ENCODE measurements at places on chromosomes 3 and 15. TPM values are rescaled to one million over a fixed set of nuclear protein-coding genes. Genes with fewer than 3 reads are reported as not detected.

GRCh38 chr15:32784581-32784980 lies 66.8 kb downstream of the GREM1 start:
- no peak for DNase-seq

- DNase-seq = no peak
These were observed 281.0 kb upstream of the TBL1XR1 start for GRCh38 chr3:177478170-177478867.

DNA sequence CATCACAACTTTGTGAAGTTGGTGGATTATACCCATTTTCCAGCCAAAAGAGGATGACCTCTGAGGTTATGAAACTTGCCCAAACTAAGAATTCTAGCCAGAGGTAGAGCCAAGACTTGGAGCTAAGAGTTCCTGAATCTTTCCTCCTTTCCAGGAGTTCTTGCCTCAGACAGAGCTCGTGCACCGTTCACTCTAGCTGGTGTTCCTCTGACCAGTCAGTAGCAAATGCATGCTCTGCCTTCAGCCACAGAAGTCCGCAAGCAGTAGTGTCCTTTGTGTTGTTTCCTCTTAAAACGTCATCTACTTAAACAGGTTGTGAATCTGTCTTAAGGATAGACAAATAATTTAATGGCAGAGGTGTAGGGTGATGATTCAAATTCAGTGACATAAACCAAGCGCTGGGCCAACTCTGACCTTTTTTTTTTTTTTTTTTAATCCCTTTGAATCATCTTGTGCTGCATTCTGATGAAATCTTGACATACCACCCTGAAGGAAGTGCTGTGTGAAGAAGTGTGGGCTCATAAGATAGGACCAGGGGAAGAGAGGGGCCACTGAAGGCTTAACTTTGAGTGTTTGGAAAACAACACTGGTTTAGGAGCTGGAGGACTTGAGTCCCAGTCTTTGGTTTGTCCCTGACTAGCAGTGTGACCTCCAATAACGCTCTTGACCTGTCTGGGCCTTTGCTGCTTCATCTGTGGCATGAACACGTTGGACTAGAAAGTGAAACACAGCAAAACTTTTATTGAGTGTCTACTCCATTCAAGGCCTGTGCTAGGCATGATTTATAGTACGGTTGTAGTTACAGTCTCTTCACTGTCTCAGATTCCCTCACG lies 53.4 kb downstream of the ITPR1 start:
- no peak for DNase-seq

GRCh38 chr15:40296561-40297230 lies 11.0 kb downstream of the PLCB2 start:
- no peak for DNase-seq

DNA sequence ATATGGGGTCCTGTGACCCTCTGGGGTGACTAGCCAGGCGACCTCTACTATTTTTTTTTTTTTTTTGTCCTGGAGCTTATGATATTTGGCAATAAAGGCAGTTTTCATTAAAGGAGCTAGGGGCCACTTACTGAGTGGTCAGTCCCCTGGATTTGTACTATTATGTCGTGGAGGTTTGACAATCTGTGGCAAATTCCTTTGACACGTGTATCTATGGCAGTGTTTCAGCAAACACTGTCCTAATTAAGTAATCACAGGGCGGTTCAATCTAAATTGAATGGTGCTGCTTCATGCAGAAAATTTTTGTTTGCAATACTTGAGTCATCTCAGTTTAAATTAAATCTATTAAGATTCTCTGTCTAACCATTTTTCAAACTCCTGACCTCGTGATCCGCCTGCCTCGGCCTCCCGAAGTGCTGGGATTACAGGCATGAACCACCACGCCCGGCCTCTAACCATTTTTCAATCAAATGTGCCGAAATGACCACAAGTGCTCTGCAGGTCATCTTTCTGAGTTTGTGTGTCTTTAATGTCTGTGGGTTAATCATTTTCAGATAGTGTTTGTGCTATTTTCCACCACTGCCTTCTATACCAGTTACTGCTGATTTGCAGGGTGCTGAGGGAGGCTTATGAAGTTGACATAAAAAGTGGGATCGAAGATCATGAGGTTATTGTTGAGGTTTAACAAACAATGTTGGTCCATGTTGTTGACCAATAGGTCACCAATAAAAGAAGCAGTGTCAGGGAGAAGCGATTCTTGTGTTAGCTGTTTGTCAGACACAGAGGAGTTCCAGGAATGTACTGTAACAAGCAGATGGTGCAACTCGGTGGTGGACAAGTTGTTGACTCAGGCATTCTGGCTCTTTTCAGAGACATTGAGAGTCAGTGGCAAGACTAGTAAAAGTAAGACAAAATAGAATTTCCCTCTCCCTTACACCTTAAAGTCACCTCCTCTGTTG lies 18.6 kb upstream of the SLC2A2 start:
- DNase-seq = no peak

DNA sequence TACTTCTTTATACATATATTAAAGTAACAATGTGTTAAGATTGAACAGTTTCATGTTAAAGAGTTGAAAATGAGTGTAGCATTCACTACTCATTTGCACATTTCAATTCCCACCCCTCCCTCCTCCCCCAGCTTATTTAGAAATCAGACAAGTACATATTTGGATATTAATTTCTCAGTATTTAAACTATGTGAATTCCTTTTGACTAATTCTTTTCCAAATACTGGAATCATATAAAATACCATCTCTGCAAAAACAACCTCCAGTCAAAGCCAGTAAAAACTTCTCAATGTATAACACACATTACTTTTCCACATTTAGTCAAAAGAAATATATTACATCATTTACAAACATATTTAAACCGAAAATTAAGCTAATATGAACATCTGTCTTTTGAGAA lies 25.5 kb upstream of the SHC4 start:
- DNase-seq = no peak

DNA sequence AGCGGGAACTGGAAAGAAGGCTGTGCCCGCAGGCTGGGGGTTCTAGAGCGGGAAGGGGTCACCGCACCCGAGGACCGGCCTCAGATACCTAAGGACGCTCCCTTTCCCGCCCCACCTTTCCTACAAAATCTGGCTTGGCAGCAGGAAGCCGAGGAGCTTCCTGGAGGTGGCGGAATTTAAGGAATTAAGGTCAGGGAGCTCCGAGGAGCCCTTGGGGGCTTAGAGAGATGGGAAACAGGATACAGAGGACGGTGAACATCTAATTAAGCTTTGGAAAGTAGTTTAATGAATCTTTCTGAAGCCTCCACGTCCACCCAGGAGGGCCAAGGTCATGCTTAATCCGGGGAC lies 507 bp upstream of the AP3B2 start:
- DNase-seq = no peak

GRCh38 chr3:72123908-72124441 lies 339.0 kb upstream of the PROK2 start:
- DNase-seq = no peak

DNA sequence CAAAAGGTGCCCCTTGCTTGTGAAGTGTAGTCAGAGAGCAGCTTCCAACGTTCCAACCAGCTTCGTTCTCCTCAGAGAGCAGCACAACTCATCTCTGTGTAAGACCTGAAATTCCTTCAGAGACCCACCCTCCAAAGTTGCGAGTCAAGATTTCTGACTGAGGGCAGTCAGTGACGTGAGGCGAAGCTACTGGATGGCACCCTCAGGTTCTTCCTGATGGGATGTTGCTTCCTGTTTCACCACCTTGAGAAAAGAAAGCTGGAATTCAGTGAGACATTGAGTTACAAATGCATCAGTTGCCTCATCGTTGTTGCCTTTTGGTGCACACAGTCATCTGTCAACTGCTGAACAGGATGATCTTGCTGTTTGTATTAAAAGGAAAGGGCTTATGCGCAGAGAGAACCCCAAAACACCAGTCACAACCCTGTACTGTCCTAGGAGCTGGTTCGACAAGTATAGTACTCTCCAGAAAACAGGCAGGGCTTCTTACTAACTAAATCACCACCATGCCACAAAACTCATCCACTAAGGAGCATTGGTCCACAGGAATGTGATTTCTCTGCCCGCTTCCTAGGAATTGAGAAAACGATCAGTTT lies at the start of gene CERS3:
Gene CERS3, minus strand, starts transcription at position 118 of the 596 bp plus-strand sequence. CDS start 27,101 bp downstream, outside the sequence.
- no peak for DNase-seq

- no peak for DNase-seq
These were observed 315.2 kb downstream of the UACA start for GRCh38 chr15:70447928-70448698.

DNA sequence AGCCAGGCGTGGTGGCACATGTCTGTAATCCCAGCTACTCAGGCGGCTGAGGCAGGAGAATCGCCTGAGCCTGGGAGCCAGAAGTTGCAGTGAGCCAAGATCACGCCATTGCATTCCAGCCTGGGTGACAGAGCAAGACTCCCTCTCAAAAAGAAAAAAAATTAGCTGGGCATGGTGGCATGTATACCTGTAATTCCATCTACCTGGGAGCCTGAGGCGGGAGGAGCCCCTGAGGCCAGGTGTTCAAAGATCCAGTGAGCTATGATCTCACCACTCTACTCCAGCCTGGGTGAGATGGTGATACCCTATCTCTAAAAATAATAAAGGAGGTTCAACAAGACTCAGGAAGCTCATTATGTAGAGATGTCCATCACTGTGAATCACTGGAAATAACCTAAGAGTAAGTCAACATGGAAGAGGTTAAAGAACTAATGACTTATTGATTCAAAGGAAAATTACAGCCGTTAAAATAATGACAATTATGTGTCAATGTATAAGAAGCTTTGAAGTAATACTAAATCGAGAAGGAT lies 19.8 kb upstream of the RAB7A start:
- no peak for DNase-seq

GRCh38 chr15:96702589-96702988 lies 372.1 kb downstream of the NR2F2 start:
- DNase-seq = no peak

GRCh38 chr3:49165771-49166751 lies at the start of gene CCDC71:
TSS of gene CCDC71 (minus strand) at chr3:49166331. CDS start at chr3:49164208, 2,123 bp downstream.
- DNase-seq = peak; percentile 83

DNA sequence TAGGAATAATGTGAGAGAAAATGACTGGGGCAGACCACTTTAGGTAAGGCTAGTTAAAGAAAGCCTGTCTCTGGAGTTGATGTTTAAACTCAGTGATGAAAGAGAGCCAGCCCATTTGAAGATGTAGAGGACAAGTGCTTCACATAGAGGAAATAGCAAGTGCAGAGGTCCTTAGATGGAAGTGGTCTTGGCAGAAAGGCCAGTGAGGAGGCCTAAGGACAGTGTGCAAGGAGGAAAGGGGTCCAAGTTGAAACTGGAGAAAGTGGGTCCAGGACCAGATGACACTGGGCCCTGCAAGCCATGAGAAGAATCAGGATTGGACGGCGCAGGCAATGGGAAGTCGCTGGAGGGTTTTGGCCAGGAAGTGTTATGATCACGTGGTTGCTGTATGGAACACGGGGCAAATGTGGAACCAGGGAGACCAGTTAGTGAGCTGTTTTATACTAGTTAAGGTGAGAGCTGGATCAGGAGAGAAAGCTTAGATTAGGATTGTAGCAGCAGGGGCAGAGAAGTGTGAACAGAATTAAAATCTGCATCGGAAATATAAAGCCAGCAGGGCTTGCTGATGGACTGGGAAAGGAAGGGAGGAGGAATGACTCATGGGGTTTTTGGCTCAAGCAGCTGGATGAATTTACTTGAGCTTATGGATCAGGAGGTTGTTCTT lies 48.0 kb upstream of the SCAANT1 start:
- DNase-seq = no peak

GRCh38 chr3:124831628-124832199 lies 55.5 kb downstream of the ITGB5 start:
- DNase-seq = no peak

ALDH1A2 gene
- total RNA-seq = 3.5 TPM

BMF gene
- 11.1 TPM for total RNA-seq
